Left lung (tissue), 14 donors: ENCODE measurements at places on chromosomes 1 and 21. TPM values are rescaled to one million over a fixed set of nuclear protein-coding genes. Genes with fewer than 3 reads are reported as not detected.

- H3K27ac ChIP-seq = no peak overlapping the region
- peaks cover 11% of the 10 kb centered on the region for H3K4me1 ChIP-seq
- H3K36me3 ChIP-seq = no peaks in the 10 kb centered on the region
- no peak overlapping the region for H3K4me3 ChIP-seq
These were observed 1.6 kb downstream of the IGSF21 start for GRCh38 chr1:18109058-18109755.

DNA sequence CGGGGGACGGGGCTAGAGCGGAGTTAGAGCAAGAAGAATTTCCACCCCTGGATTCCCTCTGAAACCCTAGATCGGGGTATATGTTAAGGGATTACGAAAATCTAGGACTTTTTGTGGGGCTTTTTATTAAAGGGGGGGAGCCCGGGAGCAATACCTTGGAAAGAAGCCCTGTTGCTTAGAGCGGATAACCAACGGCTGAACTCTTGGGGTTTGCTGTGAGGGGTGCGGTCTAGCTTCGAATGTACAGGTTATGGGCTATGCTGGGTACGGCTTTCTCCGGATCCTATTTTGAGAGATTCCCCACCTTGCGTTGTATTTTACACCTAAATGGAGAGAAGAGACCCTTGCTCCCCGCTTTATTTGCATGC is 626 bp downstream of the DYRK3 start:
- no peaks in the 10 kb centered on the region for H3K27me3 ChIP-seq
- no peaks in the 10 kb centered on the region for H3K36me3 ChIP-seq
- peaks cover 21% of the 10 kb centered on the region for H3K4me1 ChIP-seq
- DNase-seq = no peak

GRCh38 chr1:67312615-67313014 is 4.9 kb downstream of the IL12RB2 start:
- H3K4me3 ChIP-seq = no peak overlapping the region
- peaks cover 3% of the 10 kb centered on the region for H3K4me1 ChIP-seq
- no peak for DNase-seq
- peaks cover 10% of the 10 kb centered on the region for H3K27me3 ChIP-seq

DNA sequence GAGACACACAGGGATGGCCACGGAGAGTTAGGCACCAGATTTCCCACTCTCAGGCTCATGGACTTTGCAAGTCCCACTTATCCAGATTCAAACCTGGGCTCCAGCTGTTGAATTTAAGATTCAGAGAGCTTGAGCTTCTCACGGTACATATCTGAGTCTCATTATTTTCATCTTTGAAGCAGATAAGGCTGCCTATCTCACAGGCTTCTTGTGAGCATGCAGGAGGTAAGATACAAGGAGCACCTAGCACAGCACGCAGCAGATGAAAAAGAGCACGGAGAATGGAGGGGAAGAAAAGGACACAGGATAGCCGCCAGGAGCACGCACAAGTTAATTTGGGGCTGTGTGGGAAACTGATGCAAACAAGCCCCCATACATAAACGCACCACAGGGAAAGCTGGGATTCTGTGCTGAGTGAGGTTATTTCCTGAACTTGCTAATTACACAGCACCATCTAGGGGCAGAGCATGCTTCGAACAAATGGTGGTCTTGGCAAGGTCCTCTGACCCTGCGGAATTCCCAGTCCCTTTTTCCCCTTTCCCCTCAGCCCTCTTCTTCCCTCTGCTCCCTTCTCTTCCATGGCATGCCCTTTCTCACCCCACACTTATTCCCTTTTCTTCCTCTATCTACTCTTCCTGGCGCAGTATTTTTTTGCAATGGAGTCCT is 134.7 kb upstream of the VANGL1 start:
- no peak overlapping the region for H3K27ac ChIP-seq
- H3K4me3 ChIP-seq = no peak overlapping the region
- H3K27me3 ChIP-seq = no peaks in the 10 kb centered on the region
- H3K36me3 ChIP-seq = no peaks in the 10 kb centered on the region

Gene TENT5C
- 11.6 TPM for total RNA-seq

DNA sequence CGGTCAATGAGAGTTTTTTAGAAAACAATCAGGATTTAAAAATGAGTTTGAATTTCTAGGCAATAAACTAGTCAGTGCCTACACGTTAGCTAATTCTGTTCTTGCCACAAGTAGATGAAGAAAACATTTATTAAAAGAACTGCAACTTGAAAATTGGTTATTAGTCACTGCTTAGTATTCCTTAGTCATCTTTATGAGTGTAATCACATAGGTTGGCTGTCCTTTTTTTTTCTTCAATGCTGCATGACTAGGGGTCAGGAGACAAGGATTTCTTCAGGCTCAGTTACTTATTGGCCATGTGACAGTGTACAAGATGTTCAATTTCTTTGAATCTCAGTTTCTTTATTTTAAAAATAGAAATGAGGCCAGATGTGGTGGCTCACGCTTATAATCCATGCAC is 17.1 kb downstream of the SOAT1 start:
- DNase-seq = no peak
- peak overlapping the region; percentile 34 for H3K27ac ChIP-seq
- H3K27me3 ChIP-seq = no peaks in the 10 kb centered on the region

DNA sequence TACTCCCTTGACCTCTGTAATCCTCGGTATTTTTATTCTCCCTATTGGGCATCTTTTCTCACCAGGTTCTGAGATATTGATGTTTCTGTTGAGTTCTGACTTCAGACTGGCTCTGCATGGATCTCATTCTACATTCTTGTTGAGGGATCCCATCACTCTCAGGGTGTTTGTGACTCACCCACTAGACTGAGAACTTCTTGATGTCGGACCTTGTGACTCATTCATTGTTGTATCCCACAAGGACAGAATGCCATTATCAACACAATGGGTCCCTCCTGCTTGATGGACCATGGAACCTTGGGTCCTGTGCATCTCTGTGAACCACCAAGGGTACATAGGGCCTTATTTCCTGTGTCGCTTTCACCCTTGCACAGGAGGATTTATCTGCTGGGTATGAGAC is 174.1 kb downstream of the PBX1 start:
- DNase-seq = no peak
- H3K27ac ChIP-seq = no peak overlapping the region
- H3K36me3 ChIP-seq = no peaks in the 10 kb centered on the region
- H3K4me3 ChIP-seq = no peak overlapping the region
- H3K4me1 ChIP-seq = no peaks in the 10 kb centered on the region
- H3K27me3 ChIP-seq = no peaks in the 10 kb centered on the region
